ENCODE measurements at places on chromosomes 1 and 21.

DNA sequence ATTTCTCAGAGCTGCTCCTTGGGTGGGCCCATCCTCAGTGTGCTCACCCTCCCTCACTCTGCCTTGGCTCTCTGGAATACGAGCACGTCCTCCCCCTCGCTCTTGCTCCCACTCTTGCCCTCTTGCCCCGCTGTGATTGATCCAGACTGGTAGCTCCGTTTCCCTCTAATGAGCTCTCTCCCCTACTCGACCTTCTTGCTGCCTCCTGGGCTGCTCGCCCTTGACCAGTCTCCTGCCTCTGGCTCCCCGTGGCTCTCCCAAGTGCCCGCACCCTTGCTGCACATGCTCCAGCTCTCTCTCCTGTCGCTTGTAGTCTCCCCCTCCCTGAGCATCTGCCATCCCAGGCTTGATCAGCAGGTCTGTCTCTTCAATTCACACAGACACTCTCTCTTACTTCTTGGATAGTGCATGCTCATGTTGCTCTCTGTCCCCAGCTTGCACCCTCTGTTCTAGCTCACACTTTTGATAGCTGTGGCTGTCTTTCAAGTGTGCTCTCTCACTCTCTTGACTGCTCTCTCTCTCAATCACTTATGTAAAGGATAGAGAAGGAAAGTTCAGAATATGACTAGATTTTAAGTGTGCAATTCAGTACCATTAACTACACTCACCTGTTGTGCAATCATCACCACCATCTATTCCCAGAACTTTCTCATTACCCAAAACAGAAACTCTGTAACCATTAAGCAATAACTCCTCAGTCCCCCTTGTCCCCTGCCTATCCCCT lies 51.1 kb downstream of the PHC2 start:
- DNase-seq = no peak

- DNase-seq = no peak
Measured at GRCh38 chr1:16421201-16421600, 16.0 kb downstream of the SPATA21 start.

- DNase-seq = no peak
Measured at GRCh38 chr1:212341090-212341489, 55.9 kb downstream of the PPP2R5A start.

- DNase-seq = no peak
Measured at GRCh38 chr1:172442843-172443565, 865 bp downstream of the PIGC start.

DNA sequence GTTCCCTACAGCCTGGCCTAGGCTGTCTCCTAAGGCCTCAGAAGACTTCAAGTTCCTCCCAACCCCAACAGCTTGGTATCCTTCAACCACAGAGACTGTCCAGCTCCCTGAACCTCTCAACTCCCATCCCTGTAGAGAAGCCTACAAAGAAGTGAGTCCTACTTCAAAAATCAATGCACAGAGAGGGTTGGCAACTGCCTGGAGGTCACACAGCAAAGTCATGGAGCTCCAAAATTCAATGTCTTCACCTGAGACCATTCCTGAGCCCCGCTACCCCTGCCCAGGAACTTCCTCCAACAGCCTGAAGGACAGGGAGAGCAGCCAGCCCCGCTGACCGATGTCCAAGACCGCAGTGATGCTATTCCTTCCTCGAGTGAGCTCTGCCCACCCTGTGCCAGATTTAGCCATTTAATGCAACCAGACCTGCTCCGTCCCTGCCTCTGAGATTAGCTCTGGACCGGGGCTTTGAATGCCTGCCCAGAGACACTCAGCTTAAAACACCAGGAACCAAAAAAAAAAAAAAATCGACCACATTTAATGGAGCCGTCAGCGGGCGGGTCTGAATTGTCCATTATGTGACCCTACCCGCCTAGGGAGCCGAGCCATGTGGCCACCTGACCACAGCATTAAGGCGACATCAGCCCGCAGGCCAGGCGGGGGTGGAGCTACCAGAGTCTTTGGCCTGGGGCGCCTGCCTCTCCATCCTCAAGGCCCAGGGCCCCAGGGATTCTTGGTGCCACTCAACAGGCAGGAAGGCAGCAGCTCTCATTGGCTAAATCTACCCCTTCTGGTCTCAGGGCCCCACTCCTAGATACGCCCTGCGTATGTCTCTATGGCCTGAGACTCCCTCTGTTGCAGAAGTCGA lies 148.6 kb downstream of the SYF2 start:
- DNase-seq = no peak

- no peak for DNase-seq
Measured at GRCh38 chr1:112530832-112531231, 22.1 kb downstream of the WNT2B start.

GRCh38 chr1:246537441-246537840 lies 28.6 kb downstream of the TFB2M start:
- no peak for DNase-seq

DNA sequence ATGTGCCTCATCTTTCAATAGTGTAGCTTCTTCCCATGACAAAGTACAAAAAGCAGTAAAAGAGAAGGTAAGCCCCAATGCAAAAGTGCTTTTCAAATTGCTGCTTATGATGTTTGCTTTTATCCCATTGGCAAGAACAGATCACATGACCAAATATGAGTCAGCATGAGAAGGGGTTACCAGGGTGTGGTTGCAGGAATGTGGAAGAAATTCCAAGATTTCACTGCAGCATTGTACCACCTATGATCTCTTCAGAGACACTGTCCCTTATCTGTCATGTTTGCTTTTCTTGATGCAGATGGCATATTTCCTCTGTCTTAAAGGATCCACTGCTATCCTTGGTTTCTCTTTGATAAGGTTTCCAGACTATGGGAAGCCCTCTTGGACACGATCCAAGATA lies 1006.9 kb upstream of the PRMT6 start:
- no peak for DNase-seq
